ENCODE measurements at places on chromosomes 11 and 22.

DNA sequence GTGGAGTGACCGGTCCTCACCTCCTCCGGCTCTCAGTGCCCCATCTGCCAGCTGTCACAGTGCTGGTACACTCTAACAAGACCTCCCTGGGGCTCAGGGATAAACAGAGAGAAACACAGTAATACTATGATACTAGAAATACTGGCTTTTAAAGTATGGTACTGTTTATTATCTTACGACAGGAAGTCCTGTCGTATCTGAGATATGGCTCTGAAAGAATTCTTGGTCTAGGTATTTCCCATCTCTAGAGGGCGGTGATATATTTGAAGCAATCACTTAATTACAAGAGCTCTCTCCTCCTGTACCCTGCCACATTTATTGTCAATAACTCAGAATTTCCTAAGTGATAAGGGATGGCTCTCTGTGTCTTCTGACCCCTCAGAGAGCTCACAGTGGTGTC lies 119.1 kb downstream of the RRM1 start:
- no peak for DNase-seq

GRCh38 chr22:28884747-28885350 lies 1.5 kb downstream of the ZNRF3 start:
- no peak for DNase-seq

DNA sequence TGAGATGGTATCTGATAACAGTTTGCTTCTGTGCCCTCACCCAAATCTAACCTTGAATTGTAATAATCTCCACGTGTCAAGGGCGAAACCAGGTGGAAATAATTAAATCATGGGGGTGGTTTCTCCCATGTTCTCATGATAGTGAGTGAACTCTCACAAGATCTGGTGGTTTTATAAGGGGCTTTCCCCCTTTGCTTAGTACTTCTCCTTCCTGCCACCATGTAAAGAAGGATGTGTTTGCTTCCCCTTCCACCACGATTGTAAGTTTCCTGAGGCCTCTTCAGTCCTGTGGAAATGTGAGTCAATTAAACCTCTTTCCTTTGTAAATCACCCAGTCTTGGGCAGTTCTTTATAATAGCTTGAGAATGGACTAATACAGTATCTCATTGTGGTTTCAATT lies 8.5 kb upstream of the OVCH2 start:
- no peak for DNase-seq

DNA sequence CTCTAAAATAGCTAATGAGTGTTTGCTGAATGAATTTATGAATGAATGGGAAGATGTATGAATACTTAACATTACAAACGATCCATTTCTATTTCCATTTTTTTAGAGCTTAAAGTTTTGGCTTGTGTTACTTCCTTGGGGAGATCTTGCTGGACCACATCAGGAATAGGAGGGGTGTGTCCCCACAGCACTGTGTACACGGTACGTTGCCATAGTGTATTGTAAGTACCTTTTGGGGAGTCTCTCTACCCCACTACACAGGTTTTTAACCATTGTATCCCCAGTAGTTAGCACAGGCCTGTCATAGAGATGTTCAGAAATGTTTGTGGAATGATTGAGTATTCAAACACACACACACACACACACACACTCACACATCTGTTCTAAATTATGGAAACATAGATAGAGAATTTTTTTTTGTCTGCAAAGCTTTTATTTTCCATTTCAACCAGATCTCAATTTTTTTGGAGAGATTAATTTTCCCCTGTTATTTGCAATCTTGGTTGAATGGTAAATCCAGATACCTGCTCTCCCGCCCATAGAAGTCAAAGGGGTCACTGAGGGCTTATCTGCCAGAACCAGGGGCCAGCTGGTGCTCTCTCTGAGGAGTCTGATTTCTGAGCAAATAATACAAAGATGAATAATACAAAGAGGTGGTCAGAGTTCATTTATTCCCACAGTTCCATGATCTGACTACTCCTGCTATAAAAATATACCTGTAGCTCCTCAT lies 471.0 kb downstream of the INSC start:
- DNase-seq = no peak

DNA sequence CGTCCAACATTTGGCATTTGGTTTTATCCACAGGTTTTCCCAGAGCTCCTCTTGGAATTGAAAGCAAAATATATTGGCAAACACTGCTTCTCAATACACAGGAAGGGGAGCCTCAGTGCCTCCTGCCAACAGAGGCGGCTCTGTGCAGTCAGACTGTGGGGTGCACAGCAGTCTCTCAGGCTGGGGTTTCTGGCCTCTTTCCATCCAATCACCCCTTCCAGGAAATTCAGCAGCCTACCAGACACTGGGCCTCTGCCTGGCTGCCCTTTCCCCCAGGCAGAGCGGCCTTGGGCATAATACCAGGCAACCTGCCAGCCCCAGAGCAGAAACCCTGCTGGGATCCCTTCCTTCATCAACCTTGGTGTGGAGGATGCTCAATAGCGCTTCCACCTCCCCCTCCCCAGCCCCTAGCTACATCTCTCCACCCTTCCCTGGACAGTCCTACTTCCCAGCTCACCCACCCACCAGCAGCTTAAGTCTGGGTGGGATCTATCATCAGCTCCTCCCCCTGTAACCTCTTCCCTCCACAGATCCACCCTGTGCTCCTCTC lies 17.8 kb upstream of the RAPSN start:
- no peak for DNase-seq

DNA sequence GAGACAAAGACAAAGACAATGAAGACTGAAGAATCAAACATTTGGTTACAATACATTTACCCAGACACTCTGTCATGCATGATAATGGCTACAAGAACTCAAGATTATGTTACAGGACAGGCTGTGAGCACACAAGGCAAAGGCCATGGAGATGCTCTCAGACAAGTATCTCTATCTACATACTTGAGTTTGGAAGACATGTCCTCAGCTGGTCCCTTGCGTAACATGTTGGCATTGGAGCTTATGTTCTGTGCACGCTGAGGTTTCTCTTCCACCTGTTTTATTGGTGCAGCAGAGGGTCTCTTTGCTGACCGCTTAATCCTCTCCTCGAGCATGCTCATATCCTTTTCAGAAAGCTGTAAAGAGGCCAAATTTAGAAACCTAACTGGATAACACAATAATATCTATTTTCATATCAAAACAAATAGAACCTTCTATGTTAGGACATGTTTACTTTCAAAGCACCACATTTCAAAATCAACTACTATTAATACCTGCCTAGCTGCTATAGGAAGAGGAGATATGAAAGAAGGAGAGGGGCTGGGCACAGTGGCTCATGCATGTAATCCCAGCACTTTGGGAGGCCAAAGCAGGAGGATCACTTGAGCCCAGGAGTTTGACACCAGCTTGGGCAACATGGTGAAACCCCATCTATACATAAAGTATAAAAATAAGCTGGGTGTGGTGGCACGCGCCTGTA lies 41.6 kb downstream of the F2 start:
- no peak for DNase-seq

DNA sequence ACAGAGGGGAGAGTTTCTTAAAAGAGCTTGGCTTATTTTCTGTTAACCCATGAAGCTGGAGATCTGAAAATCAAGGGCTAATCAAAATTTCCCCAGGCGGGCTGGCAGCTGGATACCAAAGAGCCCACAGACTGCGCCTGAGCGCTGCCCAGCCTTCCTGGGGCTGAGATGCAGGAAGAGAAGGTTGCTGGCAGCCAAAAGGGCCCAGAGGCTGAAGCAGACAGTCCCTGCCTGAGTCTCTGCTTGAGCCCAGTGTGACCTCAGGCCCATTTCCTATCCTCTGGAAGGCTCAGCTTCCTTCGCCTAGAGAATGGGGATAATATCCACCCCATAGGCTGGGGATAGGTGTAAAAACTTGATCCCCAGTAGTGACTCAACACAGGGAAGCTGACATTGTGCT lies 49.1 kb downstream of the ARRB1 start:
- no peak for DNase-seq

GRCh38 chr11:61712314-61712713 lies 32.1 kb downstream of the DAGLA start:
- DNase-seq = no peak

GRCh38 chr22:21959274-21960074 lies 6.8 kb upstream of the PPM1F start:
- no peak for DNase-seq

DNA sequence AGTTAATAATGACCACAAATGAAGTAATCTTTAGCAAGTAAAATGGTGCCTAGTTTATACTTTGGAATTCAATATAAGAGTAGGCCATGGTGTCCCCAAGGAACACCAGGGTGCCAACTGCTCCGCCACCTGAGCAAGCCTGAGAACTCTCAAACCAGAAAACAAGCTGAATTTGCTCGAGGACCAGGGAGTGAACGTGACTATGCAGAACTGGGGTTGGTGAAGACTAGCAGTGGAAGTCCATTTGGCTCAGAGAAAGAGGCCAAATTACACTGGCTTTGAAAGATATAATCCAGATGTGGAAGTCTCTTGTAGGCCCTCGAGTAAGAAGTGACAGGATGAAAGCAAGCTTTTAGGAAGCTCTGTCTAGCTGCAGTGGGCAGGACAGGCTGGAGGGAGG lies 8.7 kb upstream of the SMIM35 start:
- DNase-seq = no peak

GRCh38 chr11:61128947-61129638 lies 26.8 kb downstream of the CD5 start:
- no peak for DNase-seq

DNA sequence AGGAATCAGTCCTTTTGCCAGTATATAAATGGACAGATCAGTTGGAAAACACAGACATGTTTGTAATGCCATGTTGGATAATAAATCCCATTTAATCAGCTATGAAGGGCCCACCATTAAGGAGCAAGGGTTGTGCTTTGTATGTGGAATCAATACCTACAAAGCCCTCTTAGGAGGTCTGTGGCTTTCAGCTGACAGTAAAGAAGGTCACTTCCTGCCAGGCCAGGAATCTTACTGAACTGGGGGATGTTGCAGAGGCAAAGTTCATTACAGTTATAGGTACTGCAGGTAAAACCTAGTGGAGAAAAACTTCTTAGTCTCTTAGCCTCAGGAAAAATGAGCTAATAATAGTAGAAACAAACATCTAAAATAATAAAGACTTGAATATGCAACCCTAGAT lies 129.5 kb downstream of the FAM76B start:
- no peak for DNase-seq

GRCh38 chr11:85805387-85805786 lies 5.6 kb downstream of the SYTL2 start:
- DNase-seq = no peak

GRCh38 chr11:34075178-34075820 lies 23.8 kb downstream of the CAPRIN1 start:
- no peak for DNase-seq

DNA sequence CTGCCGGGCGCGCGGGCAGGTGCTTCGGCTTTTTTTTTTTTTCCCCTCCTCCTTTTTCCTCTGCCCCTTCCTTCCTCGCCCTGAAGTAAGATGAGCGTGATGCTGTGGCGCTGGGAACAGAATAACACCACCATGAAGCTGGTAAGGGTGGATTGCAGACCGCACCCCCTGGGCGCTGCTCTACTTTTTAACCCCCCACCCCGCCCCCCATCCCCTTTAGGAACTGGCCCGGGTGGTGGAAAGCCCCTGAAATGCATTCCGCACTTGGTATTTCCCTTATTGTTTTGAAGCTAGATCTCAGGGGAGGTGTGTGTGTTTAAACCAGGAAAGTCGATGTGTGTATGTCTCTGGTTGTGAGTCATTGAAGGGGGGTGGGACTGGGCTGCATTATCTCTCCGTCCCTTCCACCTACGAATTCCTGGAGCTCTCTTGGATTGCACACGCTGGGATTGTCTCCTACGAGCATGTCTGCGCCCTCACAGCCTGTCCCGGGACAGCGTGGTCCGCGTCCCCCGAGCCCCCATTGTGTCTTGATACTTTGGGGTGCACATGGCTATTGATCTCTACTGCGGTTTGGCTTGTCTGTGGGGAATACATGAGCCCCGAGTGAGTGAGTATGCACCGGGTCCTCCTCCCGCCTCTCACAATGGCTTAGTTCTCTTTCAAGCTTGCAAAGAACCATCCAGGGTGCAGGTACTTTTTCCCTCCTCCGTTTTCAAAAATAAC lies 64.9 kb downstream of the NAV2 start:
- DNase-seq = no peak

DNA sequence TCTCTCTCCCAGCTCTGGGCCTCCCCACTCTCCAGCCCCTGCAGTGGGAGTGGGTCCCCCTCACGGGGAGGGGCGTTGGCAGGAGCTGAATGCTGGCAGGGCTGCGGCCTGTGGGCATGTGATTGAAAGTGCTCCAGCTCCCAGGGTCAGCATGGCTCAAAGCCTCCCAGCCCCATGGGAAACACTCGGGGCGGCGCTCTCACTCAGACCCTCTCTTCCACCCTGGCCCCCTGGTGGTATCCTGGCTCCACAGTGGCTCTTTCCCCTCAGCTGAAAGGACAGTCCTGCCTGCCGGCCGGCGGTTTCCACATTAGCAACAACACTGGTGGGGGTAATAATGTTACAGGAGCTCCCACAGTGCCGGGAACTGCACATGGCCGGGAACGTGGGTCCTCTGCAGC lies 35.5 kb downstream of the POLR3H start:
- no peak for DNase-seq

- no peak for DNase-seq
Measured at GRCh38 chr11:7528514-7529049, 14.8 kb downstream of the PPFIBP2 start.

GRCh38 chr22:49451070-49451840 lies 376.4 kb downstream of the BRD1 start:
- no peak for DNase-seq

DNA sequence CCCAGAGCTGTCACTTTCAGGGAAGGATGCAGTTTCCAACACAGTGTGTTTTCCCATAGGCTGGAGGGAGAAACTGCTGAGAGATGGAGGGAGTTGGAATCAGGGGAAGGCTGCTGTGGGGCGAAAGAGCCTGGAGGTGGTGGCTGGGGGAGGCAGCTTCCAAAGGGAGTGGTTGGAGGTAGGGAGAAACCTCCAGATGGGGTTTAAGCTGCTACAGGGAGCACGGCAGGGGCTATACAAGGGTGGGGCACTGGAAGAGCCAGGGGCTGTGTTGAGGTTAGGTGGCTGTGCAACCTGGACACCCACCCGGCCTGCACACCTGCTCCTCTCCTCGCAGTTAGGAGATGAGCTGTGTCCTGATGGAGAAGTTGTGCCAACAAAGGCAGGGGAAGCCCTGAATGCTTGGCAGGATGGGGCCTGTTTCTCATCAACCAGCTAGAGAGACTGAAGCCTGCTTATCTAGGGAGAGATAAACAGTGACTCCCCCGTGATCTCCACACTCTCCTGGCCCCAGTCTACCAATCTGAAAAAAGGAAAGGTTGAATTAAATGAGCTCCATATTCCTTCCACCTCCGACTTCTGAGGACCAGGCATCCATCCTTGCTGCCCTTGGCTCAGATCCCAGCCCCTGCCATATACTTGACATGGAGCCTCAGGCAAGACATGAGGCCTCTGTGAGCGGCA lies 3.6 kb upstream of the SLCO2B1 start:
- DNase-seq = no peak

GRCh38 chr11:8178297-8178696 lies 9.5 kb upstream of the RIC3 start:
- DNase-seq = no peak

- DNase-seq = no peak
Measured at GRCh38 chr11:63557570-63557969, 5.6 kb downstream of the PLAAT2 start.
